Hair follicular keratinocyte (primary cell): ENCODE measurements at places on chromosomes 2 and 18. TPM values are rescaled to one million over a fixed set of nuclear protein-coding genes. Genes with fewer than 3 reads are reported as not detected.

The SUCLG1 gene
- 64.3 and 75.8 TPM in 2 replicates for total RNA-seq

The IL36G gene
- total RNA-seq: 5.0 and 9.3 TPM in 2 replicates

The KCNK3 gene
- total RNA-seq: not detected in 2 replicates

The MTX2 gene
- 53.0 and 60.5 TPM in 2 replicates for total RNA-seq

The SLC40A1 gene
- total RNA-seq: not detected in 2 replicates

The SLC9A4 gene
- not detected in 2 replicates for total RNA-seq

The ASB18 gene
- not detected in 2 replicates for total RNA-seq

The CNTNAP5 gene
- not detected in 2 replicates for total RNA-seq

The UGT1A3 gene
- total RNA-seq: not detected in 2 replicates

The CFAP53 gene
- total RNA-seq: 0.04 and 0.86 TPM in 2 replicates

The MAP3K20 gene
- total RNA-seq: 59.7 and 91.4 TPM in 2 replicates

The SLC5A7 gene
- not detected in 2 replicates for total RNA-seq
